ENCODE measurements at places on chromosomes 5 and 9.

DNA sequence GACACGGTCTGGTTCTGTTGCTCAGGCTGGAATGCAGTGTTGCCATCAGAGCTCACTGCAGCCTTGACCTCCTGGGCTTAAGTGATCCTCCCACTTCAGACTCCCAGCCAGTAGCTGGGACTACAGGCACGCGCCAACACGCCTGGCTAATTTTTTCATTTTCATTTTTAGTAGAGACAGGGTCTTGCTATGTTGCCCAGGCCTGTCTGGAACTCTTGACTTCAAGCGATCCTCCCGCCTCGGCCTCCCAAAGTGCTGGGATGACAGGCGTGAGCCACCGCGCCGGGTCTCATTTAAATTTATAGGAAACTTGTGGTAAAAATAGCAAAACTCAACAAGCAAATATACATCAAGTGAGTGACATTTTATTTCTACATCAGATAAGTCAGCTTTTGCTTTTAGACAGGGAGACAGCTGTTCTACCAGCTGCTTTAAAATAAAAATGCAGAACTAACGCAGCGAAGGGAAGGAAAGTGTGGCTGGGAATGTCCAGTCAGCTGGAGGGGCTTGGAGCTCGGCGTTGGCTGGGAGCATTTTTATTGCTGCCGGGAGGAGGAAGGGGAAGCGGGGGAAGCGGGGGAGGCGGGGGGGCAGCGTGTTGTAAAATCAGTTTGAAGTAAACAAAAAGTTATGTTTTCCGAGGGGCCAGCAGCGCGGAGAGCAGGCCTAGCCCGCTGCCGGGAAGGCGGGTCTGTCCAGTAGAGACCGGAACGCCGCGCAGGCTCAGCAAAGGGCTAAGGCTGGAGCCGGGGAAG is 707 bp upstream of the ZFYVE16 start:
- DNase-seq = peak; percentile 94

GRCh38 chr5:124079062-124079461 is 567.1 kb downstream of the CSNK1G3 start:
- DNase-seq = no peak

DNA sequence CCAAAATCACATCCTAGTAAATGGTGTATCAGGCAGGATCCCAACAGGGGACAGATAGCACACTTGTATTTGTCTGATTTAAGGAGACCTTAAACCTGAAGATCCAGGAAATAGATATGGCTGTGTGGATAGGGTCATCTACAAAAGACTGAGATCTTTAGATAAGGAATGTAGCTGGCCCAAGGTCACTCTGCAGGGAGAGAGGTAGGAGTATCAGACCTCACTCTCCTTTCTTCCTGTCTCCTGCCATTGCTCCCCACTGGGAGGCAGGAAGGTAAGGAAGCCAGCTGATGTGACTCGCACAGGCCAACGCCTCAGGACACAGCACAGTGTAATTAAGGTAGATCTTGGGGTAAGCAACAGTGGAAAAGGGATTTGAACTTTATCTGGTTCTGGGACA is 85.8 kb downstream of the PLPPR1 start:
- DNase-seq = no peak

GRCh38 chr5:178319541-178320041 is 87.0 kb upstream of the PHYKPL start:
- DNase-seq = no peak

GRCh38 chr5:179558932-179559283 is 8.6 kb downstream of the RUFY1 start:
- DNase-seq = peak; percentile 54

DNA sequence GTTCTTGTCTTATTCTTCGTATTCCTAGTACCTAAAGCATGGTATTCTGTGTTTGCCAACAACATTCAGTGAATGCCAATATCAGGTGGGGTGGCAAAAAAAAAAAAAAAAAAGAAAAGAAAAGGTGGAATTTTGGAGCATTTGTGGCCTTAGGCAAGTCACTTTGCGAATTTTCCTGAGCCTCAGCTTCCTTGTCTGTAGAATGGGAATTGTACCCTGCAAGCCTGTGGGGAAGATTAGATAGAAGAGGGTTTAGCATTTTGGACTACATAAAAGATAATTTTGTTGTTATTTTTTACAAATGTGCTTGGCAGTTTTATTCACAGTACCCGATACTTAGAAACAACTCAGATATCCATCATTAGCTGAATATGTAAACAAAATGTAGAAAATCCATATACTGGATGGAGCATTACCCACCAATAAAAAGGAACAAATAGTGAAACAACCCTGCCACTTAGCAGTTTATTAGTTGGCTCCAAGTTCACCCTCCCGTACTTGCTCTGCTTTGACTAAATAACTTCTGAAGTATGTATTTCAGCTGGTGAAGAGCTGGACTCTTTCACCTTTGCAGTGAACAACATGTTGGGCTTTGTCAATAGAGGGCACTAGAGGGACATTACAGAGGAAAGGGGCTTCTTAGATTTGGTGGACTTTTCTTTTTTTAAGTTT is 13.6 kb downstream of the UBE2D2 start:
- peak; percentile 57 for DNase-seq

GRCh38 chr9:132168347-132168746 is 6.5 kb downstream of the NTNG2 start:
- no peak for DNase-seq

DNA sequence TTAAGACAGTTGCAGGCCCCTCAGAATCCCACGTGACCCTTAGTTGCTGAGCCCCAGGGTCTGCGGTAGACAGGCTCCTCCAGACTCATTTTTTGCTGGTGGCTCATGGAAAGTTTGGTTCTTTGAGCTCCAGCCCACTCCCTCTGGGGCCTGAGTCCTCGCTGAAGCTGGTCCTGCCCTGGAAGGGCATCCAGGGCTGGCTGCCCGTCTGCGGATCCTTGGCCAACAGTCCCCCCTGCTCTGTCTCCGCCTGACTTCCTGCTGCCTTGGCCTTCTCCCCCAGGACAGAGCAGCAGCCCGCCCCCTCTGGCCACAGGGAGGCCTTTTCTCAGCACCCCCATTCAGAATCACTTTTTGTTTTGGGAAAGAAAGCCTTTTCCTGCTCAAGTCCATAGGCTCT is 24.4 kb downstream of the SLC6A7 start:
- DNase-seq = no peak

- DNase-seq = no peak
Measured at GRCh38 chr5:177475563-177476427, 2.4 kb upstream of the DBN1 start.

DNA sequence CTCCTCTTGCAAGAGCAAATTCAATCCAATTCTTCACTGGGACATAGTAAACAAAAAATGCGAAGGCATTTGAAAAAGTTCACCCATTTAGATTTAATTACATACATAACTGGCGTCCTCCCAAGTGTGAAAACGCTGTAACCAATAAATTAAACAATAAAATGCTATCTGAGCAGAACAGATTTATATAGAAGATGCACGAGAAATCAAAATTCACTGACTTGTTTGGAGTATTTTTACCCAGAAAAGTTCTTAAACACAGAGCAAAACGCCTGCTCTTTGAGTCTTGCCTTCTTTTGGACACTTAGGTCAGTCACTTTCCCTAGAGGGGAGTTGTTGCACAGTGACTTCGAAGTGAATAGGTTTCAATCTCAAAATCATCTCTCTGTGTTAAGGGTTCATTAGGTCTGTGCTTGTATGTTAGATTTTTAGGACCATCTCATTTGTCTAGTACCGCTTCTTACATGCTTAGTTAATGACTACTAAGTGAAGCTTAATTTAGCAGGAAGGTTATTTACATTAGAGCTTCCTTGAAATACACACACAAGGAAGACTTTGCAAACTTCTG is 1.9 kb downstream of the ALDH1A1 start:
- DNase-seq = peak; percentile 8

- DNase-seq = no peak
Measured at GRCh38 chr5:83251849-83252248, 174.5 kb downstream of the XRCC4 start.

- DNase-seq = no peak
Measured at GRCh38 chr5:116566251-116566650, 8.4 kb downstream of the SEMA6A start.

Measured in lung microvascular endothelial cell (primary cell).